Neural progenitor cell (in vitro differentiated cells): ENCODE measurements at places on chromosomes 13 and 19. TPM values are rescaled to one million over a fixed set of nuclear protein-coding genes. Genes with fewer than 3 reads are reported as not detected.

DNA sequence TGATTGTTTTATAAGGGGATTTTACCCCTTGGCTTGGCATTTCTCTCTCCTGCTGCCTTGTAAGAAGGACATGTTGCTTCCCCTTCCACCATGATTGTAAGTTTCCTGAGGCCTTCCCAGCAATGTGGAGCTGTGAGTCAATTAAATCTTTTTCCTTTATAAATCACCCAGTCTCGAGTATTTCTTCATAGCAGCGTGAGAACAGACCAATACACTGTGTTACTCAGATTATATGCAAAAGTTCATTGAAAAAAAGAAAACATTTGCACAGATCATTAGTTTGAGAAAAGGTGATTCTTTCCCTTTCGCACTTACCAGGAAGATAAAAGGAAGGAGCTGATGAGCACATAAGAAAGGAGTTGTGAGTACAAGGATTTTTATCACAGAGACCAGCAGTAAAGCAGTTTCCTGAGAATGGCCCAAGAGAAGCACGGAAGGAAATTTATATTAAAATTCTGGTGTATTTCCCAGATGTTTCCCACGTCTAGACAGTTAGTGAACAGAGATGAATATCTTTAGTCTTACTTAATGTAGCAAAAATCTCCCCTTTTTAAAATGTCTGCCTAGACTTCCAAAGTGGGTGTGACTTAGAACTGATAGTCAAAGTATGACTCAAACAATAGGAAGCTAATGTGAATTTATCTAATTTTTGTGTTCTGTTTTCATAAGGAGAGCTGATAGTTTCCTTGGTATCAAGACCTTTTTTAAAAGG is 431.8 kb upstream of the SGCG start:
- DNase-seq = no peak
- no peaks in the 10 kb centered on the region for H3K27me3 ChIP-seq
- H3K27ac ChIP-seq = no peak overlapping the region
- H3K4me1 ChIP-seq = no peaks in the 10 kb centered on the region

DNA sequence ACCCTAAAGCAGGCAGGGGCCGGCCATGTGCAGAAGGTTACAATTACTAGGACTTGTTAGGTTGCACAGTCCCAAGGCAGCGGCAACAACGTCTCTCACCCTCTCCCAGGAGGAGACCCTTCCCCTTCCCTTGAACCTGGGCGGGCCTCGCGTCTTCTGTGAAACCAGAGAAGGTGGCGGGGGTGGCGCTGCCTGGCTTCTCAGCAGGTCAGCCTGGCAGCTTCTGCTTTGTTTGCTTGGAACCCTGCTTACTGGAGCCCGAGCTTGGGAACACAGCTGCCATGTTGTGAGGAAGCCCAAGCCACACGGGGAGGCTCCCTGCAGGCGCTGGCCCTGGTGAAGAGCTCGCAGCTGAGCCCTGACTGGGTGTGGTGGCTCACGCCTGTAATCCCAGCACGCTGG is 15.5 kb downstream of the MKNK2 start:
- no peaks in the 10 kb centered on the region for H3K27me3 ChIP-seq
- H3K4me1 ChIP-seq = peaks cover 13% of the 10 kb centered on the region
- no peaks in the 10 kb centered on the region for H3K36me3 ChIP-seq

DNA sequence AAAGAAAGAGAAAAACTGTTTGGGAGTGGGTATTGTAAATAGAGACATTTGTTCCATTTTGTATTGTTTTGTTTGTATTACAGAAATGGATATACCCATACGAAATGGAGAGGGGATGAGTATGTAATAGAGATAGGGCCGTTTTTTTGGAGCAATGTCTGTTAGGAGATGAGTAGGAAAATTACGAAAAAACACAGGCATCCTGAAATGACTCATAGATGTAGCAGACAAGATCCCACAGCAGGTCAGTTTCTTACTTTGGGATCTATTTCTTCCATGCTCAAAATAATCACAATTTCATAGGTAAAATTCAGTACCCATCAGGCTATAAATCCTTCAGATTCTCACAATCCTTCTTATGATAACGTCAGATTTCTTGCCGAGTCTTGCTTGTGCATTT is 779.4 kb upstream of the SLITRK1 start:
- DNase-seq = no peak
- no peaks in the 10 kb centered on the region for H3K27me3 ChIP-seq
- no peak overlapping the region for H3K4me3 ChIP-seq
- H3K36me3 ChIP-seq = no peaks in the 10 kb centered on the region

- H3K27ac ChIP-seq = no peak overlapping the region
- H3K27me3 ChIP-seq = no peaks in the 10 kb centered on the region
- DNase-seq = no peak
- no peaks in the 10 kb centered on the region for H3K36me3 ChIP-seq
- H3K4me1 ChIP-seq = no peaks in the 10 kb centered on the region
- no peak overlapping the region for H3K4me3 ChIP-seq
These were observed 52.0 kb downstream of the RAB20 start for GRCh38 chr13:110509478-110509926.

DNA sequence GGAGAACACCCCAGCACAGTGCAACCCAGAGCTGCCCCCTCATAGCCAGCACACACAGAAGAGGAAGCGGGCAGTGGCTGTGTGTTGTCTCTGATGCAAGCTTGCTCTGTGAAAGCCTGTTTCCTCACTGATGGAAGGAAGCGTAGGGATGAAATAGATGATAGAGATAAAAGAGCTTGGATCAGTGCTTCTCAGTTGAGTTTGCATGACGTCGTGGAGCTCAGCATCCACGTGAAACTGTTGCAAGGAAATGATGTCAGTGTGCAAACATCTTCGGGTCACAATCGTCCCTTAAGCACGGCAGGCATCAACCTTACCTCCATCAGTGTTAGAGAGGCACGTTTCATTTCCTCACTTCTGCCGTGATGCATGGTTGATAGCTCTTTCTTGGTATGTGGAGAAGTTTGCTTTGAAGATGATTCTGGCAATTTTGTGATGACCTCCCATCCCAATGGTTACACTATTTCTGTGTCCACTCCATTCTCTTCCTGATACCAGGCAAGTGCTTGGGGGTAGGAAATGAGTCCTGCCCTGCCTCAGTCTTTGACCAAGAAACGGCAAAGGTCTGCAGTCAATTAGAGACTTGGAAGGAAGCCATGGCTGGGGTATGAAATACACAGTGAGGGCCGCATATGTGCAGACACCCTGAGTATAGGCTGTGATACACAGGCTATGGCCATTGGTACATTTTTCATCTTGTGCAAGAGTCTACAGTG is 183.0 kb downstream of the ZNF536 start:
- no peak overlapping the region for H3K27ac ChIP-seq
- no peak overlapping the region for H3K4me3 ChIP-seq

- no peaks in the 10 kb centered on the region for H3K27me3 ChIP-seq
- no peak overlapping the region for H3K4me3 ChIP-seq
- H3K4me1 ChIP-seq = no peaks in the 10 kb centered on the region
- no peaks in the 10 kb centered on the region for H3K36me3 ChIP-seq
- H3K27ac ChIP-seq = no peak overlapping the region
These were observed 165.6 kb downstream of the POU4F1 start for GRCh38 chr13:78437781-78438180.

GRCh38 chr19:8469613-8470368 is 25.0 kb downstream of the HNRNPM start:
- peaks cover 33% of the 10 kb centered on the region for H3K36me3 ChIP-seq
- no peak overlapping the region for H3K27ac ChIP-seq
- H3K4me3 ChIP-seq = no peak overlapping the region
- H3K4me1 ChIP-seq = no peaks in the 10 kb centered on the region
- no peaks in the 10 kb centered on the region for H3K27me3 ChIP-seq
- DNase-seq = no peak

DNA sequence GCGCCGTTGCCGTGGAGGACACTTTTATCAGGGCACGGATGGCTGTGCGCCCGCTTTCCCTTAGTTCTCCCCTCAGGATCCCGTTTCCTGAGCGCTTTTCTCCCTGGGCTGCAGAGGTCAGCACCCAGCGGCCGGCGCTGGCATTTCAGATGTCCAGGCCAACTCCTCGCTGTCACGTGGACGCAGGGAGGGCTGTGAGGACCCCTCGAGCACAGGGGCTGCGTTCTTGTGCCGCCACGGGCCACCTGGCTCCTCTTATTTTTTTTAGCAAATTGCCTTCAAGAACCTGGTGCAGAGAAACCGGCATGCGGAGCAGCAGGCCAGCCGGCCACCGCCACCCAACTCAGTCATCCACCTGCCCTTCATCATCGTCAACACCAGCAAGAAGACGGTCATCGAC is 22.3 kb downstream of the ATP4B start:
- H3K4me1 ChIP-seq = no peaks in the 10 kb centered on the region
- no peak overlapping the region for H3K4me3 ChIP-seq
- no peaks in the 10 kb centered on the region for H3K27me3 ChIP-seq
- H3K27ac ChIP-seq = no peak overlapping the region
- no peak for DNase-seq

DNA sequence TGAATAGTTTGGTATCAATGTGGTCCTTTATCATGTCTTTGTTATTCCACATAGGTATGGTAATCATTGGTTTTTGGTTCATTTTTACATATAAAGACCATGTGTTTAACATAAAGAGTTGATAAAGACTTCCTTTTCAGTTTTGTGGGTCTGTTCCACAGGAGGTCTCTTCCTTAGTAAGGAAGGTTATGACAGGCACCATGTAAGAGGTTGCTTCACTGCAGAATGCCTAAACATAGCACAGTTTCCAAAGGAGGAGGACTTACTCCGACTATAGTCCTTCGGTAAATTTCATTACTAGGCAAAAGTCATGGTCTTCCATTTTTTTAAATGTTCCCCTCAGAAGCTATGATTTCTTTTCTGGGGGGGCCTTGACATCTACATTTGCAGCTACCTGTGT is 27.1 kb upstream of the PCDH17 start:
- H3K4me1 ChIP-seq = peaks cover 36% of the 10 kb centered on the region
- no peak overlapping the region for H3K4me3 ChIP-seq
- no peak overlapping the region for H3K27ac ChIP-seq
- DNase-seq = no peak
- no peaks in the 10 kb centered on the region for H3K27me3 ChIP-seq

CACNA1A gene
- total RNA-seq = 16.5 and 22.5 TPM in 2 replicates

DNA sequence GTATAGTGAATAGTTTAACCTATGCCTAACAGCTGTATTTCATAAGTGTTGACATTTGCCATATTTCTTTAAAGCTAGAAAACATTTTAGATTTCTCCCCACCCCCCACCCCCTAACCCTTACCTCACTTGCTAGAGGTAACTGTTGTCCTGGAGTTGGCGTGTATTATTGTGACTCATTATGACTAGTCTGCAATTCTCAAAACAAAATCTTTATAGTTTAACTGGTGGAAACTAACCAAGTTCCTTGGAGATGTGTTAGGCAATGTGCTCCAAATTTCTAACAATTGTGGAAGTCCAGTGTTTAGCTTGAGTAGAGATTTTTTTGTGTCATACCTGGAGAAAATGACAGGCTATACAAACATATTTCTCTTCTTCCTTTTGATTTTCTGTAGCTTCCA is 38.0 kb downstream of the KCTD4 start:
- no peak overlapping the region for H3K4me3 ChIP-seq
- H3K36me3 ChIP-seq = no peaks in the 10 kb centered on the region
- DNase-seq = no peak
- no peak overlapping the region for H3K27ac ChIP-seq
- H3K27me3 ChIP-seq = no peaks in the 10 kb centered on the region

DNA sequence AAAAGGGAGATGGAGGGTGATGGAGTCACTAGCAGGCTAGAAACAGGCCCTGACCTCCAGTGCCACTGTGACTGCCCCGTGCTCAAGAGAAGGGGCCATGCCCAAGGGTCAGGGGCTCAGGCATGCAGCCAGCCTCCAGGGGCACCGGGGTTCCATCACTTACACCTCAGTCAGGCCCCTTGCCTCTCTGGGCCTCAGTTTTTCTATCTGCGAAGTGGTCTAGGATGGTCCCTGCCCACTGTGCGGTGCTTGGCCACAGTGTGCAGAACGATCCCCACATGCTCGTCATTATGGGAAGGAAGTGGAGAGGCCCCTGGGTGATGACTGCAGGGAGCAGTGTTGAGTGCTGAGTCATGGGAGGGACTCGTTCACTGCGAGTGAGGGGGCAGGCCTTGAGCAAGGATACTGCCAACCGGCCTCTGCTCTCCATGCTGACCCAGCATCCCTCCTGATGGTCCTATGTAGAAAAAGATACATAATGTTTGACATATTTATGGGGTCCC is 23.1 kb downstream of the TMED1 start:
- H3K4me3 ChIP-seq = no peak overlapping the region
- H3K4me1 ChIP-seq = no peaks in the 10 kb centered on the region
- DNase-seq = no peak
- H3K27ac ChIP-seq = no peak overlapping the region
- H3K36me3 ChIP-seq = no peaks in the 10 kb centered on the region

MEDAG gene
- 0.06 TPM in 1 of 2 replicates, not detected in the other for total RNA-seq
